Fibroblast of lung (primary cell): ENCODE measurements at places on chromosomes 5 and 9. TPM values are rescaled to one million over a fixed set of nuclear protein-coding genes. Genes with fewer than 3 reads are reported as not detected.

MUSK gene
- under 0.01 and 0.66 TPM in 2 replicates for total RNA-seq

ECSCR gene
- total RNA-seq = not detected in 2 replicates

PCDHB14 gene
- 0.77 and 1.7 TPM in 2 replicates for total RNA-seq

UBE2B gene
- total RNA-seq = 24.4 and 31.9 TPM in 2 replicates

ZBTB5 gene
- total RNA-seq = 5.1 and 5.6 TPM in 2 replicates

HACD4 gene
- 12.3 and 24.9 TPM in 2 replicates for total RNA-seq

SPINK13 gene
- total RNA-seq = not detected in 2 replicates

CAAP1 gene
- total RNA-seq = 14.4 and 15.9 TPM in 2 replicates

EEIG1 gene
- 7.2 and 13.2 TPM in 2 replicates for total RNA-seq

SPATA31E1 gene
- total RNA-seq = not detected in 2 replicates

RNF224 gene
- total RNA-seq = under 0.01 TPM in 1 of 2 replicates, not detected in the other

PAPPA gene
- 33.4 and 45.7 TPM in 2 replicates for total RNA-seq

CLK4 gene
- 23.4 and 27.9 TPM in 2 replicates for total RNA-seq

RANBP6 gene
- 22.1 and 24.9 TPM in 2 replicates for total RNA-seq

LHX3 gene
- total RNA-seq = not detected in 2 replicates

OR1B1 gene
- total RNA-seq = not detected in 2 replicates
